NCI-H69 (cell line): ENCODE measurements at places on chromosomes 4 and X.

DNA sequence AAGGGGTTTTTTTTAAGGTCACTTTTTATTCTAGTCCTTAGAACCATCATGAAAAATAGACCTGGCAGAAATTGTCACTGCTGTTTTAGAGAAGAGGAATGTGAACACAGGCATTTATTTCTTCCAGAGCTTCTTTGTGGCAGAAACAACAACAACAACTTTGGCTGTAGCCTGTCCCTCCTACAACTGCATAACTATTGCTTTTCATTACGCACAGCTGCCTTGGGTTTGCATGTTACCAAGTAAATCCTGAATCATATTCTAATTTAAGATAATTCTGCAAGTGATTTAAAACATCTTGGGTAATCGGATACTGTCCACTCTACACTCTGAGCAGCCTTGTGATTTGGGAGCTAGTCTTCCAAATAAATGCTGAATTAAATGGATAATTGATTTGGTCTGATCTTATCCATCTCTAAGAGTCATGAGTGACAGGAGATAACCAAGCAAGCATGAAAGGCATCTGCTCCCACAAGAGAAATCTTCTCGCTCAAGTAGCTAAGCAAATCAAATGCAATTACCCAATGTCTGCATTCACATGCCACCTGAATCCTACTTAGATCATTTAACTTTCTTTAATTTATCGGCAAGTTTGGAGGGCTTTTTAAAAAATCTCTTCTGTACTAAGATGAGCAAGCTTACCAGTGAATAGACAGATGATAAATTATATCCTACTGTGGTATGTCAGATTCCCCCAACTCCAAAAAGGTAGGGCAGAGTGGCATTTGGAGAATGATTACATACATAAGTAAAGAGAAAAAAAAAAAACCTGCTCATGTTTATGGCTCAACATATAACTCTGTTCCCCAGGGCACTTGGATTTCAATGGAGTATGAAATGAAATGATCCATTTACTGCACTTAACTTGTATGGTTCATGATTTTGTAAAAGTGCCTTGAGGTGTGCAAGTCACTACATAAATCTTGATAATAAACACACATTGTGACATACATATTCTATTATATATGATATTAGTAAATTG lies 73.6 kb downstream of the EGF start:
- DNase-seq = peak; percentile 48

DNA sequence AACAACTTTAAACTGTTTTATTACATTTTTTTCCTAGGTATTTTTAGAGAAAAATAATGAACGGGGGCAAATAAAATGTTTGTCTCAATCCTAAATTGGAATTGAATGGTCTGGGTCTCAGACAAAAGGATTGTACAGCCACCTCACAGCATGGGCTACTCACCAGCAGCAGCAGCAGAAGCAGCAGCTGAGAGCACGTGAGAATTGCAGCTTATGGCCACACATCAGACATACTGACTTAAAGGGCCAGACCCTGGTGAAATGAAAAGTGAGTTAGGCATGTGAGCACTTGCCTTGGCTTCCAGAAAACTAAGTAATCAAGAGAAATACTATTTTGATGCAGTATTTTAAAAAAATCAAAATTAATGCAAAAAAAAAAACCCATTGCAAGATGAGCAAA lies 56.6 kb downstream of the AASDH start:
- no peak for DNase-seq

GRCh38 chr4:95541889-95542607 lies 6.7 kb downstream of the UNC5C start:
- no peak for DNase-seq

DNA sequence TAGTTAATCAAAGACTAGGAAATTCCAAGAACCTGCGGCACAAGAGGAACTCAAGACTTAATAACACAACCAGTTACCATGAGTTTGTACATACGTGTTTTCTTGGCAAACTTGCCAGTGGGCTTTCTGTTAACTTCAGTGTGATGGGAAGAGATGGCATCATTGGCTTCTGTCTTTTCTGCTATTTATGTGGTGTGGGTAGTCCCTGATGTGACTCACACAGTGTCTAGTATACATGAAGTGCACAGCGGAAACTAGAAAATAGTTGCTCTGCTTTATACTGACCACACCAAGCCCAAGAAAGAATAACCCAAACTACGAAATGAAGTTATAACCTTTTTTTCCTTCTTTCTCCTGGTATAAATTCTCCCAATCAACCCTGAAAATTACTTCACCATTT lies 24.5 kb downstream of the DAPP1 start:
- no peak for DNase-seq

DNA sequence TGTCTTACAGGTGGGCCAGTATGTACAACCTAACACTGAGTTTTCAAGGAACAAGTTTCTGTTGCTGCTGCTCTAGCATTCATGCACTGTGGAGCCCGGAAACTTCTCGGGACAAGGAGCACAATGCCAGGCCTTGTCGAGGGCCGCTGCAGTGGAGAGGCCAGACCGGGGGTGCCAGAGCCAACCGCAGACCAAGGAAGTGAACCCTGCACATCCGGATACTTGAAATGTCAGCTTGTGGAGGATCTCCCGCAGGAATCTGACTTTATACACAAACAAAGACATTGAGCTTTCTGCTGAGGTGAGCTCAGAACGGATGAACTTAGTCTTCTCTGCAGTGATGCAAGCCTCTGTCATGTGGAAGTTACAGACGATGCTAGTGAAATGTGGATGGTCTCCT lies 99.5 kb downstream of the ZNF827 start:
- DNase-seq = no peak

GRCh38 chr4:11139871-11140270 lies 288.8 kb downstream of the HS3ST1 start:
- DNase-seq = no peak

- no peak for DNase-seq
Observed at GRCh38 chr4:40423735-40424134, 88.6 kb downstream of the CHRNA9 start.

DNA sequence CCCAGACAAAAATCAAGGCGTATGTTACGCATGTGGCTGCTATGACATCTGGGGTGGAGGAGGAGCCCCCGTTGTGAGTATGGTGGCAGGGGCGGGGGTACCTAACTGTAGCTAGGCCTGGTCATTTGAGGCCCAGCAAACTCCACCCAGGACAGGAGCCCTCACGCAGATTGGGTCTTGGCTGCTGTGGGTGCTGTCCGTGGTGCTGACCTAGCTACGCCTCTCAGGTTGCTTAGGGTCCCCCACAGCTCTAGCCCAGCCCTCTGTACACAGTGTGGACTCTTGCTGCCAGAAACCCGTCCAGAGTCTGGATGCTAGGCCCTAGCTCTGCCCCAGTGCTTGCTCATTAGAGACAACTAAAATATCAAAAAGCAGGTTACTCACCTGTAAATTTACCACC lies 146.7 kb upstream of the PSAPL1 start:
- no peak for DNase-seq

DNA sequence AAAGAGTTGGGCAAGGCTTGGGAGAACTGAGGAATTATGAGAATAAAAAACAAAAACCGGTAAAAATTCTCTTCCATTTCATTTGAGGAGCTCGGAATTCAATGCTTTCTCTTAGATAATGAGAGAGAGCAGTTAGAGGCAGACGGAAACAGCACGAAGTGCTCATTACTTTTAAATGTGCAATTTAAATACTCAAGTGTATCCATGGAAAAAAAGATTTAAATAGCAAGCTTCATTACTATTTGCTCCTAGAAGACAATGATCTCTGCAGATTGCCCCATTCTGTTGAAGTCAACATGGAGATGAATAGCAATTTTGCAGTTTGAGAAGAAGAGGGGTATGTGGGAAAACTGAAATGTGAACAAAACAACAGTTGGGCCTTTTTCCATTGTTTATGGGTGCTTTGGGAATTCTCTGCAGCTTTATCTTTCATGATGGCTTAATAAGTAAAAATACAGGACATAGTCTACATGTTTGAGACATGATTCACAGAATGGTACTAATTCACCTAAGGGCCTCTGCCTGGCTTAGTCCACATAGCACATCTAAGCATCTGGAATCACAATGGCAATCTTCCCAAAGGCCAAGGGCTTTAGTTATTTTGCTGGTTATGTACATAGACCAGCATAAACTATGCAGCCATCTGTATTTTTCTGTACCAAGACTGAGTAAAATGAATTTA lies 512.7 kb upstream of the FAT1 start:
- peak; percentile 14 for DNase-seq

GRCh38 chrX:114787061-114787460 lies 203.2 kb downstream of the HTR2C start:
- no peak for DNase-seq

DNA sequence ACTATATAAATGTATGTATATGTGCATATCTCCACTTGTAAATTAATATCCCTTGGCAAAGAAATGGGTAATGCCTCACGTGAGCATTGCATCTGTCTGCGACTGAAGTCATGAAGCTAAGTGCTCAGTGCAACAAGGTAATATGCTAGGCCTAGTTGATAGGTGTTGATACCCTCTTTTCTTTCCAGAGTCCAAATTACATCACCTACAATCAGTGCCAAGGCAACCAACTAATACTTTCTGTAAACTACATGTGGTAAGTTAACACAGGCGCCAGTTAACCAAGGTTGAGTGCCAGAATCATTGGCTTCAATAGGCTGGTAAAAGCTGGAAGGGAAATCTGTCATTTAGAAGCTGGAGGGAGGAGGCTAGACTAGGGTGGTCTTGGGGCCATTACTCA lies 41.1 kb downstream of the GPM6B start:
- DNase-seq = no peak

GRCh38 chrX:112380541-112381278 lies 298.1 kb upstream of the TRPC5 start:
- DNase-seq = peak; percentile 3

DNA sequence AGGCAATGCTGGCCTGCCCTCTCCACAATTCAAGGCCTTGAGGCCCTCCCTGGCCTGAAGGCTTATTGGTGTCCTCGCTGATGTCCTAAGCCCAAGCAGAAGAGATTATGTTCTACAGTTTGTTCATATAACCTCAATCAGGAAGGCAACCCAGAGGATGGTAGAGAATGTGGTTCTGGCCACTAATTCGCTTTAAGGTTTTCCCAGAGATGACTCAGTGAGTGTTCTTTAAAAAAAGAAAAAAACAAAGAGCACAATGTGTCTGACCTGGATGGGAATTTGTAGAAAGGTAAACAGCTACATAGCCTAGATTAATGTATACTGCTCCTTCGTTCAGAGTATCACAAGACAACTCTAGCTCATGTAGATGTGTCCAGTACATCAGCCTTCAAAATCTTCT lies 66.0 kb downstream of the MANBA start:
- no peak for DNase-seq

DNA sequence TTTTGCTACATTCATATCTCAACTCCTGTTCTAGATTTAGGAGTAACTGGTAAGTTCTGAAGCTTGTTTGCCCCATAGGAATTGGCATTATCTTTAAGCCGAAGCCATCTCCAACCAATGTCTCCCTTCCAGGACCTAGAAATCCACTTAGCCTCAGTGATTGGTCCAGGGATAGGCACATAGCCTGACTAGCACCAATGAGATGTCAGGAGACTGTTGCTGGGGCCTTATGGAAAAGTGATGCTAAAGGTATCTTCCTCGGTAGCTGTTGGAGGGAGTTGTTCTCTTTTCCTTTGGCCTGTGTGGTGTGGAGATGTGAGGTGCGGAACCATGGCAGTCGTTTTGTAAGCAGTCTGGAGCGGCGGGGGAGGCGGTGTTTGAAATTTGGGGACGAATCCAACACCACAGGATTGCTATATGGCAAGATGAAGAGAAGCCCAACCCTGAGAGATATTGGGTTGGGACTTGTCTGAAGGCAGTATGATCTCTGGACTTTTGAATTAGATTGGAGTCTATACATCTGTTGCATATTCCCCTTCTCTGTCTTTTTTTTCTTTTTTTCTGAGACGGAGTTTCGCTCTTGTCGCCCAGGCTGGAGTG lies 109.8 kb upstream of the ATP6AP2 start:
- peak; percentile 21 for DNase-seq

GRCh38 chr4:123250843-123251242 lies 145.8 kb upstream of the SPRY1 start:
- DNase-seq = no peak

- DNase-seq = no peak
Observed at GRCh38 chrX:81286608-81287007, 84.7 kb downstream of the SH3BGRL start.

- no peak for DNase-seq
Observed at GRCh38 chr4:122636697-122637096, 15.8 kb upstream of the IL21 start.

DNA sequence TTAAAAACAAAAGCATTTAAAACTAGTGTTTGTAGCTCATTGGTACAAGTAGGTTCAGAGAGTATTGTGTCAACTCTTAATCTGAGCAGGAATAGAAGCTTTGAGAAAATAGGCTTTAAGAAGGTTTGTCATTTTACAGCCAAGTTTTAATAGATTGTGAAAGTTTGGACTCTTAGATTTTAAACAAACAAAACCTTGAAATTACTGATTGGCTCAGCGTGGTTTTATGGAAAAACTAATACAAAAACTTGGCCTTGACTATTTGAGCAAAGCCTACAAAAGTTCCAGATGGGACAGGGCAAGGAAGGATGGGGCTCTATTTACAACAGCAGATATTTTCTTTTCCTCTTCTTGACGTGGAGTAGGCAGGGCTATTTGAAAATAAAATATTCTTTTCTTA lies 16.5 kb downstream of the ZFX start:
- no peak for DNase-seq

DNA sequence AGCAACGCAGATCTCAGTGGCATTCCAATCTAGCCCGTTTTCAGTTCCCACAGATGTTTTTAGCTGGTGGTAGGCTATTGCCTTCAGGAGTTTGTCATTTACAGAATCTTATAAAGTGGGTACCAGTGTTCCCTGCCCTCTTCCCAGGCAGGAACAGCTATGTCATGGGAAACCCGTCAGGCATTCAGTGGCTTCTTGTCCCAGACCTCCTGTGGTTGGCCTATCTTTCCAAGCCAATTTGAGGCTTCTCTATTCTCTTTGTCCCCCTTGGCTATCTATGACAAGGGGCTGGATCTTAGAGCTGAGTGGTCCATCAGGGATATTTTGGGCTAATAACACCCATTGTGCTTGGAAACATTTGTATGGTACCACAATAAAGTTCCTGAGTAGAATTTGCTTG lies 33.6 kb upstream of the RPL34 start:
- DNase-seq = no peak

GRCh38 chrX:124113621-124114600 lies 152.4 kb downstream of the STAG2 start:
- no peak for DNase-seq

DNA sequence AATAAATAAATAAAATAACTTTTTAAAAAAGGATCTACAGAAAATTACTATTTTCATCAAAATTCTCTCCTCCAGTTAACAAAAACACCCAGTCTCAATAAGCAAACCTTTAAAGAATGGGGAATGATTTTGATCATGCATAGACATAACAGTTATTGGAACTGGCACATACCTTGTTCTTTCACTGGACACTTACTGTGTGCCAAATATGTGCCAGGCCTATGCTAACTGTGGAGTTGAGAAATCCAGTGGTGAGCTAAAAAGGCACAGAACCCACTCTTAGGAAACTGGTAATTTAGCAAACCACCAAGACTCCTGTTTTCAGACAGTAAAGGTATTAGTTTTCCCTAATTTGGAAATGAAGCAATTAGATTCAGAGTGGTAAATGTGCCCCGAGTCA lies 39.1 kb downstream of the CLOCK start:
- no peak for DNase-seq
